ENCODE measurements at places on chromosomes 13 and 19.
A peak's percentile ranks its signal among the peaks of the same experiment; 100 is the strongest.

DNA sequence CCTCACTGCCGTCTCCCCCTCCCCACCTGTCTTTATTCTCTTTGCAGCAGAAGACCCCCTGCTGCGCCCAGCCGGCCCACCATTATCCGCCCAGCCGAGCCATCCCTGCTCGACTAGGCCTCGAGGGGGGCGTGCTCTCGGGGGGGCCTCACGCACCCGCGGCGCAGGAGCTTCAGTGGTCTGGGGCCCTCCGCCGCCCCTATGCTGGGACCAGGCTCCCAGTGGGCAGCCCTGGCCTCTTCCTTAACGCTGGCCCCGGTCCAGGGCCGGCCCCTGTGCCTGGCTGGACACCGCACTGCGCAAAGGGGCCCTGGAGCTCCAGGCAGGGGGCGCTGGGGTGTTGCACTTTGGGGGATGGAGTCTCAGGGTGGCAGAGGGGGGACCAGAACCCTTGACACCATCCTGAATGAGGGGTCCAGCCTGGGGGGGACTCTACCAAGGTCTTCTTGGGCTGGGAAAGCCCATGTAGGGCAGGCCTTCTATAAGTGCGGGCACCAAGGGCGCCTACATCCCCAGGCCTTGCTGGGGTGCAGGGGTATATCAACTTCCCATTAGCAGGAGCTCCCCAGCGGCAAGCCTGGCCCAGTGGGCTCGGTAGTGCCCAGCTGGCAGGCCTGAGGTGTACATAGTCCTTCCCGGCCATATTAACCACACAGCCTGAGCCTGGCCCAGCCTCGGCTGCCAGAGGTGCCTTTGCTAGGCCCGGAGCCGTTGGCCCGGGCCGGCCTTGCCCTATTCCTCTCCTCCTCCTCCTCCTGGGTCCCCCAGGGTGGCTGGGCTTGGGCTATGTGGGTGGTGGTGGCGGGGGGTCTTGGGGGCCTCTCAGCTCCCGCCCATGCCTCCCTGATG, 4.9 kb downstream of the TMED1 start:
- no peak for DNase-seq

- DNase-seq: no peak
Observed at GRCh38 chr13:108120302-108120701, 95.0 kb downstream of the LIG4 start.

DNA sequence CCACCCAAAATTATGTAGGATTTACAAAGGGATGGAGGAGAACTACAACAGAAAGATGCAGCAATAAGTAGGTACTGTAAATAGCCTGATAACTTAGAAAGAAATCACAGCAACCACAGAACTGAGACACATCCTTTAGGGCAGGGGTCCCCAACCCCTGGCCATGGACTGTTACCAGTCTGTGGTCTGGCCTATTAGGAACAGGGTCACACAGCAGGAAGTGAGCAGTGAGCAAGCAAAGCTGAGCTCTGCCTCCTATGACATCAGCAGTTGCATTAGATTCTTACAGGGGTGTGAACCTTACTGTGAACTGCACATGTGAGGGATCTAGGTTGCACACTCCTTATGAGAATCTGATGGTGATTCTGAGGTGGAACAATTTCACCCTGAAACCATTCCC, 997.6 kb downstream of the DIAPH3 start:
- no peak for DNase-seq

DNA sequence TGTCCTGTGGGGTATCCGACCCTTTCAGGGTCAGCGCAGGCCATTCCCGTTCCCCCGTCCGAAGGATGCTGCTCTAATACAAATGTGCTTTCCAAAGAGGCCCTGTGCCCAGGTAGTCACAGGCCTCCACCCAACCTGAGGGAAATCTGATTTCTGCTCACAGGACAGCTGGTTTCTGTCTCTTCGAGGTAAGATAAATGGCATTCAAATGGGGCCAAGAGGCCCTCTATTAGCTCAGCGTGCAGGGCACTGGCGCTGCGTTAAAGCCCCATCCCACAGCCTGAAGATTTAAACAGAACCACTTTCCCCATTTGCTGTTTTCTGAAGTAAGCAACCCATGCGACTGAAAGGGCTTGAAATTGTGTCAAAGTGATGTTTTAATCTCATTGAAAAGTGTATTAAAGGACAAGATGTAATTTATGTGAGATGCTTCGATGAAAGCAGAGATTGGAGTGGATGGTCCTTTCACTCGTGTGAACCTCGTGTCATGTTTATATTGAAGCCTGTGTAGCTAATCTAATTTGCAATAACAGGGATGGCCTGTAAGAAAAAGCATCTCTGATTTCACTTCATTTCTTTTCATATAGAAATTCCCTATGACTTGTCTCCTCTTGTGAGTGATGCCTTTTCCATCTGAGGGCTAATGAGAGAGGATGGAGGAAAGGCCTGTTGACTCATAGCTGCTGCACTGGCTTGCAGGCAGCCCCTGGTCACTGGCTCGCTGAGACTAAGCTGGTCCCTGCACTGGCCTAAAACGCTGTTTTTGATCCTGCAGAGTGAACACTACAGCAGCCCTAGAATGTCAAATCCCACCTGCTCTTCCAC, 7.3 kb upstream of the SOX1 start:
- DNase-seq: no peak

DNA sequence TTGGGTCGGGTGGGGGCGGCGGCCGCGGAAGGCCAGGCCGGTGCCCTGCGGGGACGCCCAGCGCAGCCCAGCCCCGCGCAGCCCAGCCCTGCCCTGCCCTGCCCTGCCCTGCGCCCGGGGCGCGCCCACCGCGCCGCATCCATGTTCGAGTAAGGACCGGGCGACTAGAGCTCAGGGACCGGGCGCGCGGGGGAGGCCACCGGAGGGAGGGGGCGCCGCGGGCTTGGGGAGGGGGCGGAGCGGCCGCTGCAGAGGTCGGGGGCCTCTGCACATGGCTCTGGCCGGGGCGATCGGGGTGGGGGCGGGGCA, 169 bp downstream of the GRAMD1A start:
- no peak for DNase-seq

DNA sequence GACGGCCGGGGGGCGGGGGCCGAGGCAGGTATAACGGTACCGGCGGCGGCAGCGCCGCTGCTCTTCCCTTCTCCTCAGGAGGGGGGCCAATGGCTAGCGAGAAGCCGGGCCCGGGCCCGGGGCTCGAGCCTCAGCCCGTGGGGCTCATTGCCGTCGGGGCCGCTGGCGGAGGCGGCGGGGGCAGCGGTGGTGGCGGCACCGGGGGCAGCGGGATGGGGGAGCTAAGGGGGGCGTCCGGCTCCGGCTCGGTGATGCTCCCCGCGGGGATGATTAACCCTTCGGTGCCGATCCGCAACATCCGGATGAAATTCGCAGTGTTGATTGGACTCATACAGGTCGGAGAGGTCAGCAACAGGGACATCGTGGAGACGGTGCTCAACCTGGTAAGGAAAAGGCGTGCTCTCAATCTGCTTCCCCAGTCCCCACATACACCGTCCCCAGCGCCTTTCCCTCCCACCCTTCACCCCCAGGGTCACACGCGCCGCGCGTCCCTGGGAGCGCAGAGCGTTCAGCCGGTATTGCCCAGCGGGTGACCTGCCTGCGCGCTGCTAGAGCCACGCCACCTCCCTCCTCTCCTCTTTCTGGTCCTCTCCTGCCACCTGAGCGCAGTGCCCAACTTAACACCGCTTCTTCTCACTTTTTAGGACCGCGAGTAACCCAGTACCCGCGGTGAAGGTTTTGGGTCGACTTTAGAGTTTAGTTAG, 814 bp downstream of the NBEA start:
- no peak for DNase-seq

- no peak for DNase-seq
Observed at GRCh38 chr13:103130681-103131210, 64.5 kb upstream of the SLC10A2 start.

GRCh38 chr13:29434217-29434945, 161.1 kb downstream of the SLC7A1 start:
- DNase-seq: no peak

- DNase-seq: no peak
Observed at GRCh38 chr19:31104451-31104850, 244.8 kb downstream of the TSHZ3 start.

GRCh38 chr19:38650172-38650775, 2.8 kb downstream of the ACTN4 start:
- no peak for DNase-seq

DNA sequence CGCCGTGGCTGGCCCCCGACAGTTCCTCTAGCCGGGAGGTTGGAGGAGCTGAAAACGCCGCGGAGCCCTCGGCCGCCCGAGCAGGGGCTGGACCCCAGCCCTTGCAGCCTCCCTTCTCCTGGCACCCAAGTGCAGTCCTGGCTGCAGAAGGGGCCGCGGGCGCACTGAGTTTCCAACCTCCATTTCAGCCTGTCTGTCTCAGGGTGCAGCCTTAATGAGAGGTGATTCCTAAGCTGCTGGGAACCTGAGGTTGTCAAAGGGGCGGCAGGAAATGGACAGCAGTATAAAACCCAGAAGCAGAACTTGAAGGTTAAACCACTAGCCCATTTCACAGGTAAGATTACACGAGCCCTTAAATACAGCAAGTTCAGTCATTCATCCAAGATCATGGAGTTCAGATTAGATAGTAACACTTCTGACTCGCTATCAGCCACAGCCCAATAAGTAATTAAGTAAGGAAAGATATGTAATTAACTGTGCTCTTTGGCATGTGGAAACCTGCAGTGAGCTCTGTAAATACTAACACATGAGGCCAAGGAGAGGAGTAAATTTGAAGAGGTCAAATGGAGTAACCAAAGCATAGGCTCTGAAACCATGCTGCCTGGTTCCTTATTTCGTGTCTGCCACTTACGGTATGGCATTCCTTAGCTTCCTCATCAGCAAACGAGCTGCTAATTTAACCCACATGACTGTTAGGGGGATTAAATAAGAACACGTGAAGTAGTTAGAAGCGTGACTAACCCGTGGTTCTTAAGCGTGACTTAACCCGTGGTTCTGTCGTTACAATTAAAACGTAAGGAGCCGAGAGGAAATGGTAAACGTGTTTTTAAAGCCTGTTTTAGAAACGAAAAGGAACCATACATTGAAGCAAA, 686 bp downstream of the SETDB2 start:
- peak; percentile 63 for DNase-seq

GRCh38 chr13:112510002-112510780, 77.8 kb downstream of the TUBGCP3 start:
- DNase-seq: peak; percentile 63

DNA sequence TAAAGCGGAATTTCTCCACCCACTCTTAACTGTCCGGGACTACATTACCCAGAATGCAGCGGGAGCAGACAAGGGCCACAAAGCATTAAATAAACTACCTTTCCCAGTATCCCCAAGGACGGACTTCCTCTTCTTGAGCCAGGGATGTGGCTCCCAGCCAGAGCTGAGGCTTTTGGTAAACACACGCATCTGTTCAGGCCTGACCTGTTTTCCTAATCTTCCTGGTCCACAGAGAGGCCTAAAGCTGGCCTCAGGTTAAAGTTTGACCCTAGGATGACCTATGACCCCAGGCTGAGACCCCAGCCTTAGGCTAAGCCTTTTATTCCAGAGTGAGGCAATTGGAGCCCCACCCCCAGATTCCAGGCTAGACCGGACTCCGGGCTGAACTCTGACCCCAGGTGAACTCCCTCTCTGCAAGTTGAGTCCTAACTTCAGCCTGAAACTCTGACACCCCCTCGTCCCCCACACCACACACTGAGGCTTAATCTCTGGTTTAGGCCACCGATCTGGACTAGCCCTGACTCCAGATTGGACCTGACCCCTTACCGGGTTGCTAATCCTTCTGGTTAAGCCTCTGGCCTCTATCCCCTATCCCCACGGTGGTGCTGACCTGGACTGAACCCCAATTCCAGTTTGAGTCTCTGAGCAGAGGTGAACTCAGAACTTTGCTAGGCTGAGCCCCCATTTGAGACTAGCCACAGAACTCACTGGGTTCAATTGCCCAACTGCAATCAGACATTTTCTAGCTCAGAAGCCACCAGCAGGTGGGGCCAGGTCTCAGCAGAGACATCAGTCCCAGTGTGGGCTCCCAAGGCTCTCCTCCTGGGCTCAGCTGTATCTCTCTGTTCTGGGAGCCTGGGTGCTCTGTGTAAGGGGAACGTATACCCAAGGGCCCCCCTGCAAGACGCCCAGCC, 750 bp upstream of the GPR108 start:
- DNase-seq: peak; percentile 77

DNA sequence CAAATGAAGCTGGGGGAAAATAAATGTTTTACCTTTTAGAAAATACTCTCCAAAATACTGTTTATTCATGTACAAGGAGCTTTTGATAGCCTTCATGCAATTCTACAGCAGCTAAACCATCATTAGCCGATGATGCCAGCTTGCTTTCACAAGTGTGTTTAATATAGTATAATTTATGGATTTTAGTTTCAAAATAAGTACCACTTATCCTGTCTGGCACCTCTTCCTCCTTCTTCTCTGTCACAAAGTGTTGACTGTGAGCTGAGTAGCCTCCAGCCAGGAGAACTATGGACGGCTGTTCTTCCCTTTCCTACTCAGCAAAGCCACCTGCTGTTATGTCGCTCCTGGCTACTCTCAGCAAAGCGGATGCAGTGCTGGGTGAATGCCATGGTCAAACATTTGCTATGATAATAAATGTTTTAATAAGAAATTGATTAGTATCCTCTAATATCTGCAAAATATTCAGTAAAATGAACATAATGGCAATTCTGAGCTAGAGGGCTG, 238.2 kb downstream of the LIG4 start:
- no peak for DNase-seq

GRCh38 chr19:4897146-4897545, 5.5 kb downstream of the ARRDC5 start:
- no peak for DNase-seq

DNA sequence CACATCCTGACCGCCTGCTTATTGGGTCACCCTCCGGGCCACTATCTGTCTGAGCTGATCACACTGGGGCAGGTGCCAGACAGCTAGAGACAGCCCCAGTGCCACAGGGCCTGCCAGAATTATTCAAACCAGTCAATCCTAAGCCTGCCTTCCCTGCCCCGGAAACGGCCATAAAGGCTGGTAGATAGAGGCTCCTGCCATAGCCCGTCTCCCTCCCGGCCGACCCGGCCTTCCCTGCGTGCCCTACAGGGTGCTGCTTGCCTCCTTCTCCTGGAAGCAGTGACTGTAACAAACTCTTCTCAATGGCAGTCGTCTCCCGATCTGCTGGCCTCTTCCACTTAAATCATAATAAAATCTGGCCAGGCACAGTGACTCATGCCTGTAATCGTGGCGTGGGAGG, 158.6 kb upstream of the SOX1 start:
- no peak for DNase-seq

DNA sequence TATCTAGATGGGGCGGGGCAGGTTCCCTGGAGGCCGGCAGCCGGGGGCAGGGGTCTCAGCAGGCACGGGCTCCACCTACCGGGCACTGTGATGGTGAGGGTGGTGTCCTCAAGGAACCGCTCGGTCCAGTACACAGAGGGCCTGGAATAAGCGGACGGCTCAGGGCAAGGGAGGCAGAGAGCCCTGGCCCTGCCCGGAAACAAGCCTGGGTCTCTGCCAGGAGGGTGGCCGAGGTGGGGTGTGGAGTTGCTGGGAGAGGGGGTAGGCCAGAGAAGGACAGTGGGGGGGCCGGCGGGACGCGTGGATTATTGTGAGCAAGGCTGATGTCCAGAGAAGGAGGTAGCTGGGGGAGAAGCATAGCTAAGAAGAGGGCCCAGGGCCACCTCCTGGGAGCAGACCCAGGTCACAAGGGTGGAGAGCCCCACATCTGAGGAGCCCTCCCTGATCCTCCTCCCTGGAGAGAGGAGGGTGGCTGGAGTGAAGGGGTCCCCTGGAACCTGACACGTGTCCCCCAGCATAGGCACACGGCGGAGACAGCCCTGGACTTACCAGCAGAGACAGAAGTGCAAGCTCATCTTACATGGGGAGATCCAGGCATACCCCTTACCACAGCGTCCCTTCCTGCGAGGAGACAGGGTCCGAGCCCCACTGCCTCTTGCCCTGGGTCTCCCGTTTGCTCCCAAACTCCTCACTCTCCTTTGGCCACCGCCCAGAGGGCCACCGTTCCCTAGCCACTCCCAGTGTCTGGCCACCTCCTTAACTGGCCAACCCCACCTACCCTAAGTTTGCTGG, 29.0 kb upstream of the MIER2 start:
- DNase-seq: no peak
